ENCODE measurements at places on chromosomes 11 and 22.

GRCh38 chr11:69141742-69142141 is 14.0 kb upstream of the SMIM38 start:
- peak; percentile 75 for DNase-seq

GRCh38 chr11:112784323-112785073 is 176.7 kb upstream of the NCAM1 start:
- no peak for DNase-seq

- no peak for DNase-seq
These were observed 18.3 kb upstream of the SHISAL1 start for GRCh38 chr22:44330744-44331660.

DNA sequence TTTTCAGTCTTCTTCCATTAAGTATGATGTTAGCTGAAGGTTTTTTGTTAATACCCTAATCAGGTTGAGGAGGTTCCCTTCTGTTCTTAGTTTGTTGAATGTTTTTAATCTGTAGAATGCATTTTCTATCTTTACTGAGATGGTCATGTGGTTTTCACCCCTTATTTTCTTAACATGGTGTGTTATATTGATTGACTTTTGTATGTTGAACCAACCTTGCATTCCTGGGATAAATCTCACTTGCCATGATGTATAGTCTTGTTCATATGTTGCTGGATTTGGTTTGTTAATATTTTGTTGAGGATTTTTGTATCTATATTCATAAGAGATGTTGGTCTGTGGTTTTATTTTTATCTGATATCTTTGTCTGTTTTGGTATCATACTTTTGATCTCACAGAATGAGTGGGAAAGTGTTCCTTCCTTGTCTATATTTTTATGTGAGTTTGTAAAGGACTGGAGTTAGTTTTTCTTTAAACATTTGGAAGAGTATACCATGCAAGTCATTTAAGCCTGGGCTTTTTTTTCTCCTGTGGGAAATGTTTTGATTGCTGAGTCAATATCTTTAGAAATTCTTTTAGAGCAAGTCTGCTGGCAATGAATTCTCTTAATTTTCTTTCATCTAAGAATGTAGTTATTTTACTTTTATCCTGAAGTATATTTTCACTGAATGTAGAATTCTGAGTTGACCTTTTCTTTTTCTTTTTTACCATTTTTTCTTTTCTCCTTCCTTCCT is 5.5 kb upstream of the P4HA3 start:
- DNase-seq: no peak

- no peak for DNase-seq
These were observed 37.6 kb upstream of the TMEM135 start for GRCh38 chr11:86999859-87000753.

DNA sequence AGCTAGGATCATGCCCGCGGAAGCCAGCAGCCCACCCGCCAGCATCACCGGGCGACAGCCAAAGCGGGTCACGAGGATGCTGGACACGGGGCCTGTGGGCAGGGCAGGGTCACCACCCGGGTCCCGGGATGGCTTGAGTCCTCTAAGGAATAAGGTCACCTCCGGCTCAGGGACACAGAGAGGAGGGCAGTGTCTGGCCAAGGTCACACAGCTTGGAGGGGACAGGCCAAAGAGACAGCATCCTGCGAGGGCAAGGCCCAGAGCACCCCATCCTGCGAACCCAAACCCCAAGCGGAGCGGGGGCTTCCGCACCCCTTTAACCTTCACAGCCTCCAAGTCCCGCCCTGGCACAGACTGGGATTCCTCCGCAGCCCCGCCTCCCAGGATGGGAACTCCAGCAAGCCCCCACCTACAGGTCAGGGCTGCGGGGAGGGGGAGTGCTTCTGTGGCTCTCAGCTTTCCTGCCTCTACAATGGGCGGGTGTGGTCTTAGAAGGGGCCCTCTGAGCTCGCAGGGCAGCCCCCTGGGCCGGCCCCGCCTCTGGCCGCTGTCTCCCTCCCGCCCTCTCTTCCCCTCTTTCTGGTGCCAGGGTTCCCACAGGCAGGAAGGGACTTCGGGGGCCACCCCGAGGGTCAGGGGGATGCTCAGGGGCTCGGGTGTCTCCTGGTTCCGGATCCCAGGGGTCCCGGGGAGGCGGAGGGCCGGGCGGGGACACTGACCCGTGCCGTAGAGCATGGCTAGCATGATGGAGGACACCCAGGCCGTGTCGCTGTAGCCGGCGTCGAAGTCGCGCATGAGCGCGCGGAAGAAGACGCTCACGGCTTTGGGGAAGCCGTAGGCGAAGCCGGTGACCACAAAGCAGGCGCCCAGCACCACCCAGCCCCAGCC is 1.8 kb downstream of the SLC16A8 start:
- peak; percentile 52 for DNase-seq

GRCh38 chr22:39534591-39535356 is 2.2 kb upstream of the RPS19BP1 start:
- DNase-seq: peak; percentile 72
